ENCODE measurements at places on chromosomes 5 and 9.

DNA sequence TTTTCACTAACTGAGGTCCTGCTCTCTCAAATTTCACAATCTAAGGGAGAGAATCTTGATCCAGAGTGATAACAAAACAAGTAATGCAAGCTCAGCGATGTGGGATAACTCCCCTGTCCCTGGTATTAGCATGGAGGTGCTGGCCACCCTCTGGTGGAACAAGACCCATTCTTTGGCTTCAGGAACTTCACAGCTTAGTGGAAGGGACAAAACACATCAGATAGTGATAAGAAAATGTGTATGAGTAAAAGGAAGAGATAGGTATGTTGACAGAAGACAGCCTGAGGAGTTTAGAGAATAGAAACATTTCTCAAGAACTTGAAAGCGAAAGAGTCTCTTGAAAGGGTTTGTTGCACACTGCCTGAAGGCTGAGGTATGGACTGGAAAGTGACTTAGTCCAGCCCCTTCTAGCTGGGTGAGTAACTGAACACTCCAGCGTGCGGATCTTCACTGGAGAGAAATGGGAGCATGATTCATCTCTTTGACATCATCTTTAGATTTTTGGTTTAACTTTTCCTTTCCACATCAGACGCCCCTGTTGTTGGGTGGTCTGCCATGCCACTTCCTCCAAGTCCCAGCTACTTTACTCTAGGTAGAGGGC is 25.4 kb upstream of the ZSWIM6 start:
- no peak for DNase-seq

DNA sequence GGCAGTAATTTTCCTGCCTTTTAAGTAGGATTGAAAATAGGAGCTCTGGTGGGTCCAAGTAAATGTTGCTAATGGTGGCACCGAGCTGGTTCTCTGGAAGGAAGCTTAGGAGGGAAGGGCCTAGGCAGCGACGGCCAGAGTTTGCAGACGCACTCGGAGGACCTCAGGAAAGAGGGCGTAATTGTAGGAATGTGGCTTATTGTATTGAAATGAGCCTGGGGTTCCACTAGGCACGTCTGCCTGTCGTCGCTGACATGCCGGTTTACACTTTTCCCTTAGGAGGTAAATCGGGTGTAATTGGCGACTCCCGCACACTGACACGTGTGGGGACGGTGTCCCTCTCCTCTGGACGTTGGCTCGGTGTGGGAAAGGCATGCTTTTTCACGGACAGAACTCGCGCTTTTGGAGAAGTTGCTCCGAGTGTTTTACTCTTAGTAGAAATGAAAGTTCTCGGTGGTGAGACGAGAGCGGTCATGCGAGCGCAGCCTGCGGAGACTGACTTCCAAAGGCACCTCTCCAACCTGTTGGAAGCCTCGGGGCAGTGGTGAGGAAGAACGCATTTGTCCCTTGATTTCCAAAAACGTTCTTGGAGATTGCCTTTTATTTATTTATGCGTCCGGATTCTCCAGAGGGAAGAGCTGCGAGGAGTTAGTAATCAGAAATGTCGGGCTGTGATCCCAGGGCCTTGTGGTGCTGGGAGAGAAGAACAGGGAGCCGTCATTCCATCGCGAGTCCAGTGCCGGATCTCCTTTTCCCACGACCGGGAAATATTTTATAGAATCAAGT is 1.3 kb downstream of the NR4A3 start:
- DNase-seq: no peak

- no peak for DNase-seq
Observed at GRCh38 chr5:122715095-122715494, 59.8 kb upstream of the SNX2 start.

DNA sequence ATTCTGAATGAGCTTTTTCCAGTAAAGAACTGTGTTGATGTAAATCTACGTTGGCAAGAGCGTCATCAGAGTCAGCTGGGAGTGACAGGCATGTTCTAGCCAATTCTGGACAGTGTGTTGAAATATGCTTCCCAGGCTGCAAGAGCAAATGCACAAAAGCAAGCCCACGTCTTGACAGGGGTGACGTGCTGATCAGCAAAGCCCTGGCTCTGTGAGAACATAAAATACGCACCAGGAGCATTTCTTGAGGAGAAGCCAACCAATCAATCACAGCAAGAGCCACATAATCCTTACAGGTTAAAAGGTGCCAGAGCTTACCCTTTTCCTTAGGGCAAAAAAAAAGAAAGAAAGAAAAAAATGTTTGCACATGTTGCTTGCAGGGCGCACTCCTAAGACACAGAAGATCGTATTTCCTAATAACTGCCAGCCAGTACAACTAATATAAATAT is 148.1 kb downstream of the PDE4D start:
- DNase-seq: no peak

DNA sequence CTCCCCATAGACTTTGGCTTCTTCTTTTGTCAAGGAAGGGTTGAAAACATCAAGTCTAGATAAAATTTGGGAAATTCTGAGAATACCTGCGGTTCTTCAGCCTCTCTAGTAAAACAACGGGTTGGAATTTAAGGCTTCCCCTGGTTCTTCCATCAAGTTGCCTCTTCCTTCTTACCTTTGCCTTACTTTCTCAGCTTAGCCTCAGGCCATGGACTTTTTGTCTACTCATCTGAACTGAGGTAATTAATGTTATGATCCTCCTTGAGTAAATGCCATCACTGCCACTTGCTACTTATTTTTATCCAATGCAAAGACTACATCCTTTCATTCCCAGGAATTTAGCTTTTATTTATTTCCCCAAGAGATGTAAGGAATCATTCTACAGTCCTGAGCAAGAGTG is 184.4 kb downstream of the MPDZ start:
- no peak for DNase-seq

DNA sequence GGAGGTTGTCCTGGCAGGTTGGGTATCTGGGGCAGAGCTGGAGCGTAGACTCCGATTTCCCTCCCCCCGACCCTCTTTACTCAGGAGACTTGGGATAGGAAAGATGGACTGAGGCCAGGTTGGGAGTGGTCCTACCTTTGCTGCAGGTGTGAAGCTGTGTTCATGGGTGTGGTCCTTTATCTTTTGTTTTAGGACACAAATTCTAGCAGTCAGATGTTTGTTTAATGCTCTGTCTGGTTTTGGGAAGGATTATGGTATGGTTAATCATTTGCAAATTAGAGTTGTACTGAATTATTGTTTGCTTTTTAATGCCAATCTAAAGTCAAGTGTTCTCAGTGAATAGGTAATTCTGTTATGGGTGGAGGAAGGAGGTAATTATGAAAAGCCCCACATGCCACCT is 14.1 kb upstream of the FAM120AOS start:
- DNase-seq: no peak

DNA sequence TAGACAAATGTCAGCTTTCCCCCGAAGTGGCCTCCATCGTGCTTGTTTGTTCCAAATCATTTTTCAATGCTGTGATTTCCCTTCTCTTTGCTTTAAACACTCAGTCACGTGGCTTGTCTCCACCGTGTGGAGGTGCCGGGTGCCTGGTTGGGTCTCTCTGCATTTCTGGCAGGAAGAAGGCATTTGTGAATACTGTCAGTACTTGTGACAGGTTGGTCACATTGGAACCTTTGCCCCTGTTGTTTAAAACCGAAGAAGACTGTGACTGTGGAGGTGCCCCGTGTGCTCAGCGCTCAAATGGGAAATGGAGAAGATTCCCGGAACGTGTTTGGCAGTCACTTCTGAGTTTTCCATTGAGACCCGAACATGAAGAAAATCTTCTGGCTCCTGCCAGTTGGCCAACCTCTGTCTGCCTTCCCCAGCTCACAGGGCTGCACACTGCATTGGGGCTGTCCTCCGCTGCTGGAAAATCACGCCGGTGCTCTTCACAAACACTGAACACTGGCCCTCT is 74.6 kb downstream of the LMNB1 start:
- DNase-seq: no peak

DNA sequence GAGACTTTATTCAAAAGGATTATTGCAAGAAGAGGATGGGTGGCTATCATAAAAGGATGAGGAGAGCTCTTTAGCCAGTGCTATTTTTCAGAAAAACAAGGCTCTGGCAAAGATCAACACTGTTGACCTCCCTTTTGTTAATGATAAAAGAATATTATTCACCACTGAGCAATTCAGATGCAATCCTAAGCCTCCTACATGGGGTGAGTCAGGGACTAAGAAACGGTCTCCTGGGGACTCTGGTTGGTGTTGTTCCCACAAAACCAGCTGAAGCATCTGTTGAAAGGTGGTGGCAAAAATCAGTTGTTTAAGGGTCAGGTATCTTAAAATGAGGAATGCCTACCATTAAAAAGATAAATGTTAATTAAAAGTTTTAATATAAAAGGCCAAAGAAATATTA is 7.7 kb upstream of the GCNT1 start:
- no peak for DNase-seq

DNA sequence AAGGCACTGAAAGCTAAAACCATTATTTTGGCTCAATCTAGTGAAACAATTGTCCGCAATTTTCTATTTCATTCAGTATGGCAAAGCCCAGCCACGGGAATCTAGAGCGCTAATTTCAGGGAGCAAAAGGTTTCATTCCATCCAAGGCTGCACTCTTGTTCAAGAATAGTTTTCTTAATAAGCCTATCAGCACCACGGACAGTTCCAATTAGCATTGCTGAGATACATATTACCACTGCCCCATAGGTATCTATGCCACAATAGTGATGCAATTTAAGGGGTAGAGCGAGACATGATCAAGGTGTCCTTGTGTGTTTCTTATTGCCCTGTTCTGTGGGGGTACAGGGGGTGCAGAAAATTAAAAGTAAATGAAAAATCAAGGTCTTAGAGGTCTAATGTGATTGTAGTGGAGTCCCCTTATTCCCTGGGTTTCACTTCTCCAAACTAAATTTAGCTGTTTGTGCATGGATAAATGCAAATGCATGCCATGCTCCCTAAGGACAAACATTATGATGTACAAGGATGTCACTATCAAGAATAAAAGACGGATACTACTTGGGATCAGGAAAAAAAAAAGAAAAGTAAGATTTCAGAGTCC is 45.5 kb downstream of the SPOCK1 start:
- DNase-seq: peak; percentile 8

- no peak for DNase-seq
Observed at GRCh38 chr5:172906436-172906835, 52.8 kb upstream of the RPL26L1 start.

GRCh38 chr5:80491296-80491695 is 3.4 kb downstream of the FAM151B start:
- no peak for DNase-seq

DNA sequence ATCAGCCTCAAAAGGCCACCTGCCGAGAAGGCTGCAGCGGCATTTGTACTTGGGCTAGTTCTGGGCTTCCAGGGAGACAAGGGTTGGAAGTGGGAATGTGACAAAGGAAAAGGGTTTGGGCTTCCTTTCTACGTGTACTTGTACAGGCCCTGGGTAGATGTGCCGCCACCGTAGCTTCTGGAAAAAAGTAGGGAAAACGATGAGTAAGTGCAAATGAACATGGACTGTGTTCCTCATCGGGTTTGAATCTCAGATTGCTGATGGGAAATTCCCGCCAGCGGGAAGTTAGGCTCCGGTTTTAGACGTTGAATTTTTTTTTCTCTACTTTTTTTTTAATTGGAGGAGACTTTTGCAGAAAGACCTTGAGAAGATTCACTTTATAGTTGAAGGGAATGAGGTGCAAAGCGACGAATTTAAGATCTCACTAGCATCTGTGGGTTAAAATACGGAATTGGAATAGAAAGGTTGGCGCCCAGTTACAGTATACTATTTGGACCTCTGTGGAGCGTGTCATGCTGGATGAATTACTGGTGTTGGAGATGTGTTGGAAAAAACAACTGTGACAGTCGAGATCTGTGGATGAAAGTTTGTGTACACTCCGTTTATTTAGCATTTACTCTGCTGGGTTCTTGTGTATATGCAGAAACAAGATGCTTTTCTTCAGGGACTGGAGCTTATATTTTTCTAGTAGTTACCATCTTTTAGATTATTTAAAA is 1.2 kb downstream of the G3BP1 start:
- no peak for DNase-seq

GRCh38 chr9:79976257-79977073 is 404.7 kb downstream of the TLE4 start:
- DNase-seq: no peak

GRCh38 chr9:96459268-96460007 is 9.5 kb downstream of the HABP4 start:
- no peak for DNase-seq

DNA sequence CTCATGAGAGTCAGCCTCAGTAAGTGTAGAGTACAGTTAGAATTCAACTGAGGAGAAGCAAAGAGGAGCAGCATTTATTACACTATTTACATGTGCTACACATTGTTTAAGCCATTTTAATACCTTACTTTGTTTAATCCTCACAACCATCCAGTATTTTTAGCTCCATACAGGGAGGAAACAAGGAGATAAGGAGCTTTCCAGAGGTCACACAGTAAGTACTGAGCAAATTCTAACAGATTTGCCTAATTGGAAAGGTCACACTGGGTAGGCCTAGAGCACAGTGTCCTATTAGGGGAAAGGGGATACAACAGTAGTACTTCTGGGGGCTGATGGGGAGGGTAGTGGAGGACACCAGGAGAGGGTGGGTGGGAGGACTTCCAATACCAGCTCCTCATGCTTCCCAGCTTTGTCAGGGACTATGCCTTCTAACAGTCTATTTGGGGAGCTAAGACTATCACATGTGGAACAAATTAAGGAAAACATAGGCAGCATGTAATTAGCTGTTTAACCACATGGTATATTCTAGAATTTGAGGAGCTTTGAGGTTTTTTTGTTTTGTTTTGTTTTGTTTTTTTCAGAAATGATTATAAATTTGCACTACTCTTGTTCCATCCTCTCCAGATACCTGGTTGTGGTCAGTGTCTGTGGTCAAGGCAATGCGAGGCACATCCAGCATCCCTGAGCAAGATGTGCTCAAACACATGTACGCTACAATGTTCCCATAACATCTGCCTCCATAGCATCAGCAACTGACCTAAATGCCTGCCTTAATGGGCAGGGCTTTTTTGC is 96.0 kb upstream of the SLC12A2 start:
- no peak for DNase-seq

DNA sequence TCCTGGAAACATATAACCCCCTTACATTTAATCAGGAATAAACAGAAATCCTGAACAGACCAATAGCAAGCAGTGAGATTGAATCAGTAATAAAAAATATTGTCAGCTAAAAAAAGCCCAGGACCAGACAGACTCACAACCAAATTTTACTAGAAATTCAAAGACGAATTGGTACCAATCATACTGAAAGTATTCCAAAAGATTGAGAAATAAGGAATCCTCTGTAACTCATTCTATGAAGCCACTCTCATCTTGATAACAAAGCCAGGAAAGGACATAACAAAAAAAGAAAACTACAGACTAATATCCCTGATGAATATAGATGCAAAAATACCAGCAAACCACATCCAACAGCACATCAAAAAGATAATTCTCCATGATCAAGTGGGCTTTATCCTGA is 714.0 kb downstream of the SEMA5A start:
- DNase-seq: no peak

- DNase-seq: peak; percentile 96
Observed at GRCh38 chr5:76805821-76806505, 12.9 kb upstream of the F2RL1 start.
